Activated CD4-positive, alpha-beta T cell treated with anti-CD3 and anti-CD28 coated beads, Interleukin-2, Interleukin-4, amounts not matched to agents 100 ng/mL and 50 ng/mL, durations not matched to agents 16 hours and 8 hours (primary cell): ENCODE measurements at places on chromosomes 2 and 18.

GRCh38 chr2:116820986-116821385 is 993.5 kb upstream of the DDX18 start:
- no peak for DNase-seq

DNA sequence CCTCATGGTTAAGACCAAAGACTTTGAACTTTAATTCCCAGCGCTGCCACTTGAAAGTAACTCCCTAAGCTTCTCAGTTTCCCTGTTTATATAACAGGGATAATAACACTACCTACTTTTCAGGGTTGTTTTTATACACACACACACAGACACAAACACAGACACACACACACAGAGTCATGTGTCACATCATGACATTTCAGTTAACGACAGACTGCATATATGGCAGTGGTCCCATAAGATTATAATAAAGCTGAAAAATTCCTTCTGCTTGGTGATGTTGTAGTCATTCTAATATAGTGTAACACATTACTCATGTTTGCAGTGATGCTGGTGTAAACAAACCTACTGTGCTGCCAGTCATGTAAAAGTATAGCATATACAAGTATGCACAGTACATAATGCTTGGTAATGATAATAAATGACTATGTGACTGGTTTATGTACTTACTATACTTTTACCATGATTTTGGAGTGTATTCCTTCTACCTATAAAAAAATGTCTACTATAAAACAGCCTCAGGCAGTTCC is 89.2 kb upstream of the ITGA4 start:
- no peak for DNase-seq

DNA sequence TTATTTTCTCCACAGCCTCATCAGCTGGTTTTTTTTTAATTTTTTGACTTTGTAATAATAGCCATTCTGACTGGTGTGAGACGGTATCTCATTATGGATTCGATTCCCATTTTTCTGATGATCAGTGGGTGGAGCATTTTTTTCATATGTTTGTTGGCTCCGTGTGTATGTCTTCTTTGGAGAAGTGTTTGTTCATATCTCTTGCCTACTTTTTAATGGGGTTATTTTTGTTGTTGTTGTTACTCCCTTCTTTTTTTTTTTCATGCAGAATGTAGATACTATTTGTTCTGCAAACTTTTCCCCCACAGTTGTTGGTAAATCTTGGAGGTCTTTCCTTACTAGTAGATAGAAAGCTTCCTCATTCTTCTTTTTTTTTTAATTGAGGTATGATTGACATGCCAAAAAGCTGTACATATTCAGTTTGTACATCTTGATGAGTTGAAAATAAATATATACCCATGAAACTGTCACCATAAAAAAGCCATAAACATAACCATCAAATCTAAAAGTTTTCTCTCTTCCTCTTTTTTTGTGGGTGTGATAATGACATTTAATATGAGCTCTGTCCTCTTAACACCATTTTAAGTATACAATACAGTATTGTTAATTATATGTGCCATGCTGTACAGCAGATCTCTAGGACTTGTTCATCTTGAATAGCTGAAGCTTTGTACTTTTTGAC is 21.8 kb upstream of the NT5DC4 start:
- DNase-seq: no peak

DNA sequence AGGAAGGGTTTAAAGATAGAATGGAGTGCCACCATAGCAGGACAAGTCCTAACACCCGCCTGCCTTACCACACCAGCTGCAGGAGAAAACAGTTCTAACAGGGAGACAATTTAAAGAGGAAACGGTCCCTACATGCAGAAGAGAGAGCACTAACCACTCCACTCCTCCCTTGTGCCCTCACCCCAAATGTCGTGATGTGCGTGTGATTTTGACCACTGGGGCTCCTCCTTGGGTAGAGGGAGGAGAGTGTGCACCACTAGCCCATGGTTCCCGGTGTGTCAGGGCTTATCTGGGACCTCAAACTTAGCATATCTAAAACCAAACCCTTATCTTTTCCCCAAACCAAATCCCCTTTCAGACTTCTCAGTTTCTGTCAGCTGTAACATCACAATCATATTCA is 105.5 kb upstream of the CCDC68 start:
- no peak for DNase-seq

DNA sequence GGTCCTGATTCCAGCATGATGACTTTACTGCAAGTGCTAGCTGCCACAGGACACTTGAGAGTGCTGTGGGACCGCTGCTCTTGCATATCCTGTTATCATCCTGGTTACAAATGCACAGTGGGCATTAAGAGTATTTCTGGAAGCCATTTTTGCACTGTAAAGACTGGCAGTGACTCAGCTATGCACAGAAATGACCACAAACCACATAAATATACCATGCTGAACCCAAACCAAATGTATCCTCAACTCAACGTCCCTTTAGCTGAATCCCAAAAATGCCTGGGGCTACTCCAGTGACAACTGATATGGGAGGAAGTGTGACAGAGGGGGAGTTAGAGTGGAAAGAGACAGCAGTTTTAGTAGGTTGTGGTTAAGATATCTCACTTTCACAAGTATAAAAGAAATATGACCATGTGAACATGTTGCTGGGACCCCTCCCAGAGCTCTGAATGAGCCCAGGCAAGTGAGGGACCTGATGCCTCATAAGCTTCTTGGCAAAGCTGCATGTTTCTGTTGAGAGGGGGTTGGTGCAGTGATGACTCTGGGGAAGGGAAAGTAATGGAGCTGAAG is 37.3 kb downstream of the RHBDD1 start:
- DNase-seq: peak; percentile 16

GRCh38 chr2:17541531-17541950 is 1.0 kb downstream of the VSNL1 start:
- no peak for DNase-seq

GRCh38 chr2:3823748-3824147 is 120.4 kb downstream of the DCDC2C start:
- no peak for DNase-seq

DNA sequence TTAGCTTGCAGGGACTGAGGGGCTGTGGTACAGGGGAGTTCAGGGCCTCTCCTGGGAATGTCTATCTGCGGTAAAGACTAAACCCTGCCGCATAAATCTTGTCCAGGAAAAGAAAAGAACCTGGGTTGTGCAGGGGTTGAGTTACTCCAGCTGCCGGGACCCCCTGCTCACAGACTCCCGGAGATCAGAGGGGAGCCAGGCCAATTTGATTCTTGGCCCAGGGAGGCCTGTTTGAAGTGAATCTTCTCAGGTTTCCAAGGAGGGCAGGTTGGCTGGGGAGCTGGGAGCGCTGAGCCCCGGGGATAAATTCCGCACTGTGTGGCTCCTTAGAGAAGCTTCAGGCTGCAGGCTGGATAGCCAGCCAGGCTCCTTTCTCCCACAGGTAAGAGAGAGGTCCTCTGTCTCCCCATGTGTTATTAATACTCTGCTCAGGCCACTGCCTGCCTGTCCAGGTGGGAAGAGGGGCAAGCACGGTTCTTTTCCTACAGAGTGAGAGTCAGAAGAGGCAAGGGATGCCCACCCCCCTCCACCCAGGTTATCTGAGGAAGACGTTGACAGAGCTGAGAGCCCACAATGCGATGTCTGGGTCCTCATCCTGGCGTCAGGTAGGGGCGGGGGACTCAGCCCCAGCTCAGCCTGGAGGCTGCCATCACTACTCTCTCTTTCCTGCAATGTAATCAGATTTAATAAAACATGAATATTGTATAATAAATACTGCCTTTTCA is 82.7 kb downstream of the LONRF2 start:
- DNase-seq: no peak

DNA sequence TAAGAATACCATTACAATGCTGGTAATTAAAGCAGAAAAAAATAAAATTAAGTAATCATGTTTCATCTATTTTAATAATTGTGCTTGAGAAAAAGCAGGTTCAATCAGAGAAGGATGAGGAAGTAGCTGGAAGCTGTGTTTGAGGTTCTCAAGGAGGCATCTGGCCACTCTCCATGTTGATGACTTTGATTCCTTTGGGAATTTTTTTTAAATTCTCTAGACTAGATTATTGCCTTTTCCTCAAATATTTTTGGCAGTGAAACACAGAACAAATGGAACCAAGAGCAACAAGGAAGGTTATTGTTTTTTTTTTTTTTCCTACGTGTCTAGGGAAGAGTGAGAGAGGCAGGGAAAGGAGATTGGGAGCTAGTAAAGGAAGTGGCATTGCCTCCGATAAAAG is 99.9 kb upstream of the NRP2 start:
- DNase-seq: no peak

- DNase-seq: no peak
Observed at GRCh38 chr2:3488061-3488531, 31.2 kb downstream of the ADI1 start.
